Caudate nucleus (tissue), 63 donors: ENCODE measurements at places on chromosomes 5 and 9.

DNA sequence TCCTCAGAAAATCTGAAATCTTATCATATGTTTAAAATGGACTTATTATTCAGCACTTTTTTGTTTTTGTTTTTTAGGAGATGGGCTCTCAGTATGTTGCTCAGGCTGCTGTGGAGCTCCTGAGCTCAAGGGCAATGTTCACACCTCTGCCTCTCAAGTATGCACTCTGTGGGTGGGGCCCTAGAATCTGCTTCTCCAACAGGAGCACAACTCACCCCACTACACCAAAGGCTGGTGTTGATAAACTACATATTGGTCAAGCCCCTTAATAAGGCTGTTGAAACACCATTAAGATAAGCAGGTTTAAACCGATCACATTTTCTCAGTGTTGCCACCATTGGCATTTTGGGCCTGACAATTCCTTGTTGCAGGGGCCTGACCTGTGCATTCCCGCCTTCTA is 131.6 kb downstream of the FANCC start:
- DNase-seq = no peak

DNA sequence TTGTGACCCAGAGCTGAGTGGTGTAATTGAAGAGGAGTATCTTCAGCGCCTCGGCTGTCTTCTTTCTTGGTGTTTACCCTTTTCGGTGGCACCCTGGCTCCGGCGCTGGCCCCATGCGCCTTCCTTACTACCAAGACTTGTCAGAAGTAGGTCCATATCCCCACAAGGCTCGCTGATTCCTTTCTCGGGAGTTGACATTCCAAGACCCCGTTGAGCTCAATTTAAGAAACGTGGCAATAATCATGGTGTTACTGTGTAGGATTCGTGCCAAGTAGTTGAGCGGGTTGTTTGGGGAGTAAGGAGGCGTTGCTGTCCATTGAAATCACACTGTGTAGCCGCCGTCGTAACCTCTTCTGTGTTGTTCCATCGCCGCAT is 795 bp downstream of the NDUFAF2 start:
- DNase-seq = no peak

GRCh38 chr9:92980085-92980745 is 32.9 kb downstream of the FGD3 start:
- no peak for DNase-seq

- no peak for DNase-seq
Measured at GRCh38 chr9:23123048-23123632, 676.5 kb downstream of the DMRTA1 start.

DNA sequence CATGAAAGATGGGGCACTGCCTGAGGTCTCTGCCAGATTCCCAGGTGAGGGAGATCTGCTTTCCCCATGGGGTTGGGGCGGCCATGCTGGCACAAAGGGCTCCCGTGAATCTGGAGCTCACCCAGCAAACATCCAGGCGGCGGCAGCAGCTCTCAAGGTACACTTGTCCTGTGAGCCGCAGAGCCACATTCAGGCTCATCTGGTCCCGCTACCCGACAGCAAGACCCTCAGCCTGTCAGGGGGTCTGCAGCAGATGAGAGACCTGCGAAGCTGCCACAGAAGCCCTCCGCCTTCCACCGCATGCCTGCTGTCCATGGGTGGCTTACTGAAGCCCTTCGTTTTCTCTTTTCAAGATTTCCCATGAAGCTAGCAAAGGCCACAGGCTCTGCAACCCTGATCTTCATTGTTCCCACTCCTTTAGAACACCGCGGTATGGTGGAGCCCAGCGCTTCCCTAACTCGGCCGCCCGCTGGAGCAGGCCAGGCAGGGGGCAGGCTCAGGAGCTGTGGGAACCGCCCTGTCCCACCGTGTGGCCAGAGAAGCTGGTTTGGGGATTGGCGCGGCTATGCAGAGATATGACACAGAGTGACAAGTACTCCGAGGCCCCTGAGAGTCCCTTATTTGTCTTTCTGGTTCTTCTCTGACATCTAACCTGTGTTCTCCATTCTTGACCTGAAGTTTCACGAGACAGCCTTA is 8.8 kb downstream of the LRRC14B start:
- no peak for DNase-seq

- DNase-seq = no peak
Measured at GRCh38 chr5:129384736-129385135, 75.4 kb upstream of the ADAMTS19 start.

- no peak for DNase-seq
Measured at GRCh38 chr9:126536841-126537465, 76.8 kb upstream of the LMX1B start.

GRCh38 chr9:12922224-12922866 is 147.5 kb downstream of the LURAP1L start:
- DNase-seq = no peak

DNA sequence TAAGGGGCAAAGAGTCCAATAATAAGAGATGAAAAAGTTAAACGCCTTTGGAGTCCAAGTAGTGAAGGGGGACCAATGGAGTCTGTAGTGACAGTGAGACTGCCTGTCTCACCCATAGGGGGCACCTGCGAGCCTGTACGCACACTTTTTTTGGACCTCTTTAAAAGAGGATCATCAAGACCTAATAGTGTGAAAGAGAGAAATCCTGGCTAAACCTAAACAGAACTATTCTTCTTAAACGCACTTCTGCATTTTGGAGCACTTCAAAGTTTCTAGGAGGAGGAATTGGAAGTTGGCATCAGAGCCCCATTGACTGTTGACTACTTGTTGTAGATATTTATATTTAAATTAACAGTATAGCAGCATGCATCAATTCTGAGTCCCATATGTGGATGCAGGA is 636.1 kb upstream of the KLF4 start:
- DNase-seq = no peak

DNA sequence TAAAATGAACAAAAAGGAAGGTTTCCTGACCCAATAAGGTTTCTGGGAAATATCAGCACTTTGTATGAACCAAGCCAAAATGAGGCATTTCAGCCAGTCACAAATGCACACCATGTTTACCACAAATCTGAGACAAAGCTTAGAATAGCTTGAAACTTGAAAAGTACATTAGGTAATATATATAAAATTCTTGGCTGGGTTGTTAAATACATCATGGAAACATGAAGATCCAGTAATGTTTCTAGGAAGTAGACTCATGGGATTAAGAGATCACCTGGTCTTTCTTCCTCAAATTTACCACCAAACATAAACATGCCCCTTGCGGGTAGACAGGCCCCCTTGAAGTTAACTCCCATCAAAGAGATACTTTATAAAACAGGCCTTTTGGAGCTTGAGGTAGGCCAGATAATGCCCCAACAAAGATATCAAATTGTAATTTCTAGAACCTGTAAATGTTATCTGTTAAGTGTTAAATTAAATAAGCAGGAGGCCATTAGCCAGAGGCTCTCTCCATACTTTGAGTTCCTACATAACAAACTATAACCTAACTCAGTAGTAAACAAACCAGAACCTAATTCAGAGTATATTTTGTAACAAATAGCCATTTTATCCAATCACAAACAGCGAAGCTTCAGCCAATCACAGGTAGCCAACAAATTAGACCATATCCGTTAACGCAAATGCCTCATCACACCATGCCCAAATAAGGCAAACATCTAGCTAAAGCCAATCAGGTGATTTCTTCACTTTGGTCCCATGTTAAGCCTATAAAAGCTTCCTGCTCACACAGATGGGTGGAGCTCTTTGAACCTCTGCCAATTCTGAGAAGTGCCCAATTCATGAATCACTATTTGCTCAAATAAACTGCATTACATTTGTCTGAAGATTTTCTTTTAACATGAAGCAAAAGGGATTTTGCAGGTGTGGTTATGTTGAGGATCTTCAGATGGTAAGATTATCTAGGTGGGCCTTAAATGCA is 127.9 kb upstream of the TARS1 start:
- no peak for DNase-seq

DNA sequence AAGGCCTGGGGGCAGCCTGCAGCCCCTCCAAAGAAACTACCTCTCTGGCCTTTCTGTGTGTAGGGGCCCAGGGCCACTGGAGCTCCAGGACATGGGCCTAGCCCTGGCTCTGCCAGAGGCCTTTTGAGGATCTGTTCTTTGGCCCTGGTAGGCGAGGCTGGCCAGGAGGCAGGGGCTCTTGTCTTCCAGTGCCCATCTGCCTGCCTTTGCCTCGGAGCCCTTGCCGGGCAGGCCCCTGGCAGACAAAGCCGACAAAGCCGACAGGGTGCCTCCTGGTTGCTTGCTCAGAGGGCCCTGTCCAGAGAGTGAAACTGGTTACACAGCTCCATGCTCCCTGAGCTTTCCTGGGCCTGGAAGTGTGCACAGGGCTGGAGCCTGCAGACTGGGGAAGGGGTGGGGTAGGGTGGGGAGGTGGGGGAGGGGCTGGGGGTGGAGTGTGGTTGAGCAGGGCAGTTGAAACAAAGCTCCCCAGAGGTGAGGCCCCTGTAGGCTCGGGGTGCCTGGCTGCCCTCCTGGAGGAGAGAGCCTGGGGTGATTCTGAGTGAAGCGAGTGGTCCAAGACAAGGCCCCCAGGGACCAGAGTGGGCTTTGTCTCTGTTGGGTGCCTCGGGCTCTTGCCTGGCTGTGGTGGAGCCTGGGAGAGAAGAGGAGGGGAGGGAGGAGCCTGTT is 29.3 kb downstream of the PTPA start:
- no peak for DNase-seq

DNA sequence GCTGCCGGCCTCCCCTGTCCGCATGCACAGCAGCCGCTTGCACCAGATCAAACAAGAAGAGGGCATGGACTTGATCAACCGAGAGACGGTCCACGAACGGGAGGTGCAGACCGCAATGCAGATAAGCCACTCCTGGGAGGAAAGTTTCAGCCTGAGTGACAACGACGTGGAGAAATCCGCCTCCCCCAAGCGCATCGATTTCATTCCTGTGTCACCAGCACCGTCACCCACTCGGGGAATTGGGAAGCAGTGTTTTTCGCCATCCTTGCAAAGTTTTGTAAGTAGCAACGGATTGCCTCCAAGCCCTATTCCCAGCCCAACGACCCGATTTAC is 75.3 kb downstream of the PIP5K1B start:
- no peak for DNase-seq

GRCh38 chr5:131776450-131776849 is 20.4 kb downstream of the FNIP1 start:
- DNase-seq = no peak

DNA sequence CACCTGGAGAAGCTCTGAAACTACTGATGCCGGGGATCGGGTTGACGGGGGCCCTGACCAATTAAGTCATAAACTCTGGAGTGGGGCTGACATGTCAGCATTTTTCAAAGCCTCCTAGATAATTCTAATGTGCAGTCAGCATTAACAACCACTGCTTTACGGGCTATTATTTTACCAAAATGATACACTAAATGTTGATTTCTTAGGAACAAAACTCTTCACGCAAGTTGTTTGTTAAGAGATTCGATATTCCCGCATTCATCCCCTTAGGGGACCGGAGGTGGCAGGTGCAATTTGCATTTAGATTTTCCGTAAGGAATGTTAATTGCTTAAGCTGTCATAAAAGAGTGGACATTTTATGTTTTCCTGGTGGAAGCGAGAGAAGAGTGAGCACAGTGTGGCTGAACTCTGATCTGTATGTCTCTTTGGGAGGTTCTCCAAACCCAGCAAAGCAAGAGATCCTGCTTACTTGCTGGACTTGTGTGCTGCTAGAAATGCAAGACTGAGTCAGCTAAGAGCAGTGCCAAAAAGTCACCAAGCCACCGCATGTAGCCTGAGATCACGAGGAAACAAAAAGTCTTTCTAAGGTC is 77.6 kb downstream of the UGCG start:
- no peak for DNase-seq

DNA sequence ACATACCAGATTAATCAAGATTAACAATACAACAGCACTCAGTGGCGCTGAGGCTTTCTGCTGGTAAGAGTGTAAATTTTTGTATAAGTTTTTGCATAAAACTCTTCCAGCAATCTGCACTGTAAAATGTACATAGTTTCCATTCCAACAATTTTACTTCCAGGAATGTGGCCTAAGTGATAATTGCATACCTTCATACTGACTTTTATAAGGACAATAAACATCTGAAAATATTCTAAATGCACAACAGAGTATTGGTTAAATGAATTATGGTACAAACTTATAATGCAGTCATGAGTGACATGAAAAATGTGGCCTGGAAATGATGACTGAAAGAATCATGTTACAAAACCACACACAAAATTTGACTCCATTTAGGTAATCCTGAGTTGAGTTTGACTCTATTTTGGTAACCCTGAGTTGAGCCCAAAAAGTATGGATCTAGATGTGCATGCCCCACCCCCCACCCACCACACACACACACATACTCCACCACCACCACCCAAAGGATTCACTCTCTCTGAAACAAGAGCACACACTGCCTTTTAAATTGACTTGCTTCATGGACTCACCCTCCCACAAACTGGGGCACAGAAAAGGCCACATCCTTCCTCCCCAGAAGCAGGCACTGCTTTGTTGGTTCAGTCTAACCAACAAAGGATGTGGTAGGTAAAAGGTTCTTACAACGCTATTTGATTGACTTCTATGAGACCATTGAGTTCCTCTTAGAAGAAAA is 137.6 kb downstream of the SUSD1 start:
- no peak for DNase-seq

GRCh38 chr9:1920386-1920785 is 94.8 kb upstream of the SMARCA2 start:
- DNase-seq = no peak

DNA sequence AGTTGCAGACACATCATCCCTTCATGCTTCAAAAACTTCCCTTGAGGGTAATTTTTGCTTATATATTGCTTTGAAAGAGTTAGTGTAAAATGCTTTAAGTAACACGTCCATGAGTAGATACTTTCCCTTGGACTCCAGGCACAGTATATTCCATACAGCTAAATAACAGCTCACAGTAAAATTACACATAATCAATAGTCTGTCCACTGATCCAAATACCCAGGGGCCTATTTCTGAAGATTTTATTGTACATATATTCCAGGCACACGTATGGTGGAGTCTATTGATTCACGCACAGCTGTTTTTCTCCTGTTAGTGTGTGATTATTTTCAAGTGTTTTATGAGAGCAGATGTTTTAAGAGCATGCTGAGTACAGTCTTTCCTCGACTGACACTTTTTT is 223.7 kb upstream of the GRAMD2B start:
- no peak for DNase-seq

- DNase-seq = no peak
Measured at GRCh38 chr5:61472172-61472958, 140.3 kb downstream of the ZSWIM6 start.

DNA sequence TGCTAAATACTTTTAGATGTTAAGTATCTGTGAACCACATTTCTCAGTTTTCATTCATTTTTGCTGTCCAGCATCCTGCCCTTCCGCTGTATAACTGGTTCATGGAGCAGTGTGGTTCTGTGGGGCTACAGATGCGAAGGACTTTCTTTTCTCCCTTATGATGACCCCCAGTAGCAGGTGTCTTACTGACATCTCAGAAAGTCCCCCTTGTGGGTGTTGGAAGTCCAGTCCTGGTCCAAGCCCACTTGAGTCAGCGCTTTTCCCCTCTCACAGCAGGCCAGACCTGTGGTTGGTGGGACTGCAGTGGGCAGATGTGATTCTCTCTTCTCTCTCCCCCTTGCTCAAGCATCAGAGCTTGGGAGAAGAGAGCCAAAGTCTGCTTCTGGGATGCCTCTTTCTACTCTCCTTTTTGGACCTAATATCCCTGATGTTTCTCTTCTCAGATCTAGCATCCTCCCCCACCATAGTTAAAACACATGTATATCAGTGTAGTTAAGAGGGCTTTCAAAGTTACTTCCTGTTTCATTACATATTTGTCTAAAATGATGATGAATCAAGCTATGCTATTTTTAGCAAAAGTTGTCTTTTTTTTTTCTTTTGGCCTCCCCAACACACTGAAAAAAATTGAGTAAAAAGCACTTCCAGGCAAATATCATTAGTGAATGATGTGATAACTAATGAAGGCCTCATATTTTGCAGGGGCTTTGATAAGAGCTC is 119.5 kb upstream of the ZNF618 start:
- DNase-seq = no peak

GRCh38 chr5:132279801-132280200 is 14.4 kb upstream of the SLC22A4 start:
- no peak for DNase-seq
